NCI-H1694 (cell line): ENCODE measurements at places on chromosomes 7 and 10.

DNA sequence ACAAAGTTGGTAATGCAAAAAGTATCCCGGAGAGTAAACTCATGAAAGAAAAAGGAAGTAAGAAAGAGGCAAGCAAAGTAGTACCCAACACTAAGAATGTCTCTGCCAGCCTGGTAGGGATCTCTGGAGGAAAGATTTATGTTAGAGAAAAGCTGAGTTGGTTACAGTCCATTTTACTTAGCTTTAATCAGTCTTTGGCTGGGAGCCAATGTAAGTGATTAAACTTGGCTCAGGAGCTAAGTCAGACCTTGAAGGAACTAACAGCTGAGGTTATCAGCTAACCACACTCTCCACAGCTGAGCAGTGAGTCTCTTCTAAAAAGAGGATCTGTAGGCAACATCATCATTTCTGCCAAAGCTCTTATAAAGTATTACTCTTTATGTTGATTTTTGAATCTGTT, 148.0 kb downstream of the ANKRD7 start:
- DNase-seq: no peak

GRCh38 chr10:59047957-59048618, 128.4 kb upstream of the PHYHIPL start:
- no peak for DNase-seq

GRCh38 chr7:116351966-116352365, 141.6 kb downstream of the TES start:
- no peak for DNase-seq

DNA sequence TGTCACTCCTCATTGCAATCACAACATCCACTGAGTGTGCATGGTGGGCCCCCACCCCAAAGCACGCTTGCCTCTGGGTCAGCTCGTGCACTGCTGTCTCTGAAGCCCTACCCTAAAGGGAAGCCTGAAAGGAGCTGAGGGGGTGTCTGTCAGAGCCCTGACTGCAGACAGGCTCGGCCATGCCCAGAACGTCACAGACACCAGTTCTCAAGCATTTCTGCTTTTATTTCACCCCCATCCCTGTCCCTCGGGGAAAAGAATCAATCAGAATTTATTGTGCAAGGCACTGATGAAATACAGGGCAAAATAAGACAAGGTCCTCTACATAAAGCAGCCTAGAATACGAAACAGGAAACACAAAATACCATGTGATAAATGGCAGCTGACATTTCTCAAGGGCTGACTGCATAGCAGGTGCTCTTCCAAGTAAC, 231.8 kb downstream of the WDR37 start:
- DNase-seq: no peak
